RWPE1 (cell line): ENCODE measurements at places on chromosomes 6 and 20.
A peak's percentile ranks its signal among the peaks of the same experiment; 100 is the strongest.

DNA sequence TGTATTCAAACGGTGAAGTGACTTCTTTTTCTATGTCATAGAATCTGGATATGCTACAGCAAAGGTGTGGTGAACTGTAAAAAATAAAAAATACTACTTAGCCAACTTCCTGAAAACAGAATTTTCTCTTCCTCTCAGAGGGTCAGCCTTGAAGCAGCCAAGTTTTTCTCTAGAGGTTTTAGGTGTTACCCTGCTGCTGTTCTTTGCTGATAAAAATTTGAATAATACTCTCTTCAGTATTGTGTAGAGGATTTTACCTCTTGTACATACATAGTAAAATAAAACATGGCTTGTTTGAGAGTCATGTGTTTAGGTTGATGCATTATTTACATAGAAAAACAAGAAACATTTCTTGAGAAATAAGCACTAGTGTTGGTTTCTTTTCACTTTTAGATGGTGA is 458.4 kb downstream of the TBC1D32 start:
- no peak for DNase-seq

- no peak for DNase-seq
Observed at GRCh38 chr6:74902089-74902488, 303.8 kb downstream of the COL12A1 start.

GRCh38 chr6:143478479-143479062 is 28.0 kb downstream of the PEX3 start:
- DNase-seq, result no peak

GRCh38 chr6:113645986-113646385 is 211.2 kb upstream of the MARCKS start:
- DNase-seq, result no peak

DNA sequence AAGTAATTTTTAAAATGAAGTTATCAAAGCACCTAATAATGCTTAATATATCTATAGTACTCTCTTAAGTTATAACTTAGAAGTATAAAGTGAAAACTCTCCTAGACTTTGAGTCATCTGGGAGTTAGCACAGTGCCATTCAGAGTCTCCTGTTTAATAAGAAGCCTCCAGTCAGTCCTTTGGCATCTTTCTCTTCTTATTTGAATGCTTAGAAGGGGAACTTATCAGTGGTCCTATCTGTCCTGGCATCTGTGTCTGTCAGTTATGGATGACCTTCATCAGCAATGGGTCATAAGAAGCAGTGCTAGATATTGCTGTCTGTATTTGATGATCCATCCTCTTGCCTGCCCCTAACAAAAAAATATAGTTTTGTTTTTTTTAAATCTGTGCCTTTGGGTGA is 15.2 kb downstream of the TMEM200A start:
- no peak for DNase-seq

DNA sequence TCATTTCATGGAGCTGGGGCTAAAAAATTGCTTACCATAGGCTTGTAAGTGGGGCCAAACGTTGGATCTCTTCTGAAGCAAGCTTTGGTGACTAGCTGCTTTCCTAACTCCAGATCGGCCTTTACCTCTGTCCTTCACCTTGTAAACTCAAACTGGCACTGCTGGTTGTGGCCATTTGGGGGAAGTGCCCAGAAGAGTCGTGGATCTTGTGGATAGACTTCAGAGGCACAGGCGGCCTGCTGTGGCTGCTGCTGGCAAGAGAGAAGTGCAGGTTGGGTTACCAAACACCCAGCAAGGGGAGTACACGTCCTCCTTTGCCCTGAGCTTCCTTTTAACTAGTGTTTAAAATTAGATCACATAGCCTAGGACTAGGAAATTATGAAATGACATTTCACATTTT is 36.8 kb upstream of the KLHL31 start:
- no peak for DNase-seq

DNA sequence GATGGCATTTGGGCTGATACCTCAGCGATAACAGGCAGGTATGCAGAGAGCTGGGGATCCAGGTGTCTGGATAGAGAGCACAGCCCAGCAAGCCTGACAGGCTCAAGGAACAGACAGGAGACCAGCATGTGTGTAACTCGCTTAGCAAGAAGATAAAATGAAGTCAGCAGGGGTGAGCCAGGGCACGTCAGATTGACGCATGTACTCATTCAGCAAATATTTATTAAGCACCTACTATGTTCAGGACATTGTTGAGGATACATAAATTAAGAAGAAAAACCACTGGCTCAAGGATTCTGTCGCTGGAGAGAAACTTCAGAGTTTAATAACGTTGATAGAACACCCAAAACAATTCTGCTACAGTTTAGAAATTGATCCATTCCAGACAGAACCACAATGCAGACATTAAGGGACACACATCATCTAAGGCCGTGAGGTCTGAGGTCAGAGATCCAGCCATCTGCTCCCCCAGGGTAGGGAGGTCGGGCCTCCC is 1.0 kb upstream of the DUSP22 start:
- peak; percentile 59 for DNase-seq

DNA sequence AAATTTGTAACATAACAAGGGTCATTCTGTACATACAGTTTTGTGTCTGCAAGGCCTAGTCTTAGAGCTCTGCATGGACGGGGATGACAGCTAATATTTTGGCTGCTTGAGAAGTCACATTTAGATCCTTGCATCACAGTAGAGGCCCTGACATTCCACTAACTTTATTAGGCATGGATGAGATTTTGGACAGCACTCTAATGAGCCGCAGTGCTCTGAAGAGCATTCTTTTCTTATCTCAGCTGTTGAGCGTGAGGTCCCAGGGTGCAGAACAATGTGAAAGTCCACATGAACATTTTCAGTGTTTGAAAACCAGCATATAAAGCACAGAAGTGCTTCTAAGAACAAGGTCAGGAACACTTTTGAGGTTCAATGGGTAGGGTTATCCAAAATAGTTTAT is 58.9 kb downstream of the IPCEF1 start:
- no peak for DNase-seq

GRCh38 chr6:110044096-110044495 is 66.0 kb downstream of the GPR6 start:
- no peak for DNase-seq

DNA sequence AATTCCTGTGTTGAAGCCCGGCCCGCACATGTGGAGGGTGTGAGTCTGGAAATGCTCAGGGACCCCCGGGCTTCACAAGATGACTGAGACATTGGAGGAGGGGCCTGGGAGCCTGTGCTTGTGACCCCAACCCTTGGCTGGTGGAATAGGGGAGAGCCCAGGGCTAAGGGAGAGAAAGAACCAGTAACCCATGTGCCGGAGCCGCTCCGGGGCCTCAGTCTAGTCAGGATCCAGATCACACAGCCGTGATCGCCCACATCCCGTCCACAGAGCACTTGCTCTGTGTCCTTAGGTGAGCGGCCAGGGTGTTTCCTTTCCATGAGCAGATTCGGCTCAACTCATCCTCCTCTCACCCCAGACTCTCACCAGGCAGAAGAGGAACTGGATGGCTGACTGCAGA is 152.3 kb upstream of the RPS6KA2 start:
- DNase-seq, result no peak

- no peak for DNase-seq
Observed at GRCh38 chr6:131175564-131175963, 40.3 kb downstream of the AKAP7 start.

GRCh38 chr6:52580905-52581304 is 4.0 kb upstream of the TRAM2 start:
- DNase-seq, result no peak

- DNase-seq, result no peak
Observed at GRCh38 chr6:137496909-137497720, 2.9 kb upstream of the OLIG3 start.

GRCh38 chr6:150091476-150091875 is 22.6 kb upstream of the ULBP3 start:
- no peak for DNase-seq

- no peak for DNase-seq
Observed at GRCh38 chr6:40550202-40551101, 36.7 kb downstream of the LRFN2 start.

DNA sequence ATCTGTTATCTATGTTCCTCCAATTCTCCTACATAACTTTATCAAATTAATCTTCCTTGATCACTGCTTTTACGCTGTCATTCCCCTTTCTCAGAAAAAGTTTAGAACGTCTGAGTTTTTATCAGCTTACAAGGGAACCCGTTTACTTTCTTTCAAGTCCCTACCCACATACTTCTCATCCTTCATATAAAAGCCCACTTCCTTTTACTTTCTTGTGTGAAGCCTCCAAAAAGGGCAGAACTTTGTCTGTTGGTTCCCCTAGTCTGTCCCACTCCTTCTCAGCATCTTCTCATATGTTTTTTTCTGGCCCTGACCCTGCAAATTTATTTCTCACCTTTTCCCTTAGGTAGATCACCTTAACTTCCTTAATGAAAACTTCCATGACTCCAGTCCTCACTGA is 106.1 kb downstream of the TFAP2B start:
- DNase-seq, result no peak

- DNase-seq, result no peak
Observed at GRCh38 chr20:10476319-10476724, 41.2 kb downstream of the SLX4IP start.

- no peak for DNase-seq
Observed at GRCh38 chr6:105940990-105941389, 145.1 kb upstream of the PRDM1 start.

DNA sequence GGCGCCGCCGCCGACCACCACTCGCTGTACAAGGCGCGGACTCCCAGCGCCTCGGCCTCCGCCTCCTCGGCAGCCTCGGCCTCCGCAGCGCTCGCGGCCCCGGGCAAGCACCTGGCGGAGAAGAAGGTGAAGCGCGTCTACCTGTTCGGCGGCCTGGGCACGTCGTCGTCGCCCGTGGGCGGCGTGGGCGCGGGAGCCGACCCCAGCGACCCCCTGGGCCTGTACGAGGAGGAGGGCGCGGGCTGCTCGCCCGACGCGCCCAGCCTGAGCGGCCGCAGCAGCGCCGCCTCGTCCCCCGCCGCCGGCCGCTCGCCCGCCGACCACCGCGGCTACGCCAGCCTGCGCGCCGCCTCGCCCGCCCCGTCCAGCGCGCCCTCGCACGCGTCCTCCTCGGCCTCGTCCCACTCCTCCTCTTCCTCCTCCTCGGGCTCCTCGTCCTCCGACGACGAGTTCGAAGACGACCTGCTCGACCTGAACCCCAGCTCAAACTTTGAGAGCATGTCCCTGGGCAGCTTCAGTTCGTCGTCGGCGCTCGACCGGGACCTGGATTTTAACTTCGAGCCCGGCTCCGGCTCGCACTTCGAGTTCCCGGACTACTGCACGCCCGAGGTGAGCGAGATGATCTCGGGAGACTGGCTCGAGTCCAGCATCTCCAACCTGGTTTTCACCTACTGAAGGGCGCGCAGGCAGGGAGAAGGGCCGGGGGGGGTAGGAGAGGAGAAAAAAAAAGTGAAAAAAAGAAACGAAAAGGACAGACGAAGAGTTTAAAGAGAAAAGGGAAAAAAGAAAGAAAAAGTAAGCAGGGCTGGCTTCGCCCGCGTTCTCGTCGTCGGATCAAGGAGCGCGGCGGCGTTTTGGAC is 2.0 kb downstream of the SOX4 start:
- peak; percentile 33 for DNase-seq

DNA sequence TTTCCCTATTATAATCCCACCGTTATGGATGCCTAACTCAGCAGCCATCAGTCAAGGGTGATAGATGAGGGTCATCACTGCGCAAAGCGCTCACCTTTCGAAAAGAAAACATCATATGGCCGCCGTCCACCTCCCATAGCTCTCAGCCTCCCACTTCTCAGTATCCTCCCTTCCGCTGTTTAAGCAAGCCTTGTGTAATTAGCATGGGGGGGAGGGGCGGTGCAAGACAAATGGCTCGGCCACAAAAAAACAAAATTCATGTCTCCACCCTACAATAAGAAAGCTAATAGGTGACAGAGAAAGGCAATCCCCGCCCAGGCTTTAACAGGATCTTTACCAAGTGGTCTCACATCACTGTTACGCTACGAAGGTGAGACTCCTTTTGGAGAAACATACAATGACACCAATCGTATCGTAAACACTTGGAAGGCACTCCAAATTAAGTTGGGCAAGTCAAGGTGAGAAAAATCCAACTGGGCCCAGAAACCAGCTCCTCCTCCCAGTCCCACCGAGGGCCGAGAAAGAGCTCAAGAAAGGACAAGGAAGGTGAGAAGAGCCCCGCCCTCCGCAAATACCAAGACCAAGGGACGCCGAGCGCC is 645 bp downstream of the DDX39B start:
- peak; percentile 42 for DNase-seq

- DNase-seq, result no peak
Observed at GRCh38 chr6:33988121-33989015, 157.5 kb downstream of the GRM4 start.

DNA sequence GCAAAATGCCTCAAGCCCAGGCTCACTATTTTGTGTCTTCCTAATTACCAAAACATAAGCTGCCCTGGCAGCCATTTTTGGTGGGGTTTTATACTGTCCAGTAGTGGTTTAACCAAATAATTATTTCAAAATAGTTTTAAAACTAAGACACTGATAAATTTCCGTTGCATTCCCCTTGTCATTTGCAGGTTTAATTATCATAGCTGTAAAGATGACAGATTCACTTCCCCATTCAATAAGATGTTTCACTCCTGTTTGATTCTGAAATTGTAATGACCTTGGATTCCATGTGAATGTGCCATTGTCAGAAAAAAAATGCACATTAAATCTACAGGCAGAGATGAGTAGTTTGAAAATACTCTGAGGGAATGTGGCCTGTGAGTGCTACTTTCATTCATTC is 172.0 kb downstream of the COL9A1 start:
- DNase-seq, result no peak

- no peak for DNase-seq
Observed at GRCh38 chr6:41027241-41027640, 11.8 kb downstream of the UNC5CL start.

DNA sequence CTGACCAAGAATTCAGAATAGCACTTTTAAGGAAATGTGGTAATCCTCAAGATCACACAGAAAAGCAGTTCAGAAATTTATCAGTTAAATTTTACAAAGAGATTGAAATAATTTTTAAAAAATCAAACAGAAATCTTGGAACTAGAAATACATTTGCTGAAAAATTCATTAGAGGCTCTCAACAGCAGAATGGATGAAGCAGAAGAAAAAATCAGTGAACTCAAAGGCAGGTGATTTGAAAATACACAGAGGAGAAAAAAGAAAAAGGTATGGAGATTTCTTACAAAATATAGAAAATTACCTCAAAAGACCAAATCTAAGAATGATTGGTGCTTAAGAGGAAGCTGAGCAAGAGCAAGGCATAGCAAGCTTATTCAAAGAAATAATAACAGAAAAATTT is 11.5 kb downstream of the NQO2 start:
- DNase-seq, result no peak

DNA sequence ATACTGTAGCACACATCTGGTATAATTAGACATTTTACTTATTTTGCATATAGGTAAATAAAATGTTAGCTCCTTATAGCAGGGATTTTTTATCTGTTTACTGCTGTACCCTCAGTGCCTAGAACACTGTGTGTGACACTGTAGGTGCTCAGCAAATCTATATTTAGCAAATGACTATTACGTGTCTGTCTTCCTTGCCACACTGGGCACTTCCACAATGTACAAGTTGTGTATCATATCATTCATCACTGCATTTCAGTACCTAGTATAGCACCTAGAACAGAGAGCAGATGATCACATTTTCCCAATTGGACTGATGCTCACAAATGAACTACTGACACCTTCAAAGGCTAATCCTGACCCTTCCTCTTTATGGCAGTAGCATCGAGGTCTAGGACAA is 115.6 kb downstream of the MYB start:
- DNase-seq, result no peak
